IPS-NIHi11 (cell line): ENCODE measurements at places on chromosomes 2 and 18.

DNA sequence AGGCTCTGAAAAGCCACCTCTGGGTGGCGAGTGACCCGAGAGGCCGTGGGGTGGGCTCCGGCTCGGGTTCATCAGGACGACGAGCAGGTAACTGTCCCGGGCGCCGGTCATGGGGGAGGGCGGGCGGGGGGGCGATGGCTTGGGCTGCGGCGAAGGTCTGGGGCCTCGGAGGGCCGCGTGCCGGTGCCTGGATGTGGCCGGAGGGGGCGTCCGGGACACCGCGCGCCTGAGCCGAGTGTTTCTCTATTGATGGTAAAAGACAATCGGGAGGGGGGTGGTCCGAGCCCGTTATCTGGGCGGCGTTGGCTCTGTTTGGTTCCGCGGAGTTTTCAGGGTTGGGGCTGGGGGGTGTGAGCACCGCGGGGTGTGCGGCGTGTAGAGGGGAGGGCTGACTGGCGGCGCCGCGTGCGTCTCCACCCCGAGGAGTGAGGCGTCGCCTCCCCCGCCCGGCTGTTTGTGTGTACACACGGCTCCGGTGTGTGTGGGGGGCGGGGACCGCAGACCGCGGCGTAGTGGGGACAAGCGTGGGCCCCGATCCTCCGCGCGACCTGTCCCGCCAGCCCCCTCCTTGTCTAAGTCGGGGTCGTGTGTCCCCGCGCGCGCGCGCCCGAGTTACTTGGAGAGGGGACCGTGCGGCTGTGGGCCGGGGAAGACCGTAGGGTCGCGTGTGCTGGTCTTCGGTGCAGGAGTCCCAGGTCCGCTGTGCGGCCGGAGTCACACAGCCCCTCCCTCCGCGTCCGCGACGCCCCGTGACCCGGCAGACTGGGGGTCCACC is 1.6 kb downstream of the CTIF start:
- DNase-seq = peak; percentile 58

DNA sequence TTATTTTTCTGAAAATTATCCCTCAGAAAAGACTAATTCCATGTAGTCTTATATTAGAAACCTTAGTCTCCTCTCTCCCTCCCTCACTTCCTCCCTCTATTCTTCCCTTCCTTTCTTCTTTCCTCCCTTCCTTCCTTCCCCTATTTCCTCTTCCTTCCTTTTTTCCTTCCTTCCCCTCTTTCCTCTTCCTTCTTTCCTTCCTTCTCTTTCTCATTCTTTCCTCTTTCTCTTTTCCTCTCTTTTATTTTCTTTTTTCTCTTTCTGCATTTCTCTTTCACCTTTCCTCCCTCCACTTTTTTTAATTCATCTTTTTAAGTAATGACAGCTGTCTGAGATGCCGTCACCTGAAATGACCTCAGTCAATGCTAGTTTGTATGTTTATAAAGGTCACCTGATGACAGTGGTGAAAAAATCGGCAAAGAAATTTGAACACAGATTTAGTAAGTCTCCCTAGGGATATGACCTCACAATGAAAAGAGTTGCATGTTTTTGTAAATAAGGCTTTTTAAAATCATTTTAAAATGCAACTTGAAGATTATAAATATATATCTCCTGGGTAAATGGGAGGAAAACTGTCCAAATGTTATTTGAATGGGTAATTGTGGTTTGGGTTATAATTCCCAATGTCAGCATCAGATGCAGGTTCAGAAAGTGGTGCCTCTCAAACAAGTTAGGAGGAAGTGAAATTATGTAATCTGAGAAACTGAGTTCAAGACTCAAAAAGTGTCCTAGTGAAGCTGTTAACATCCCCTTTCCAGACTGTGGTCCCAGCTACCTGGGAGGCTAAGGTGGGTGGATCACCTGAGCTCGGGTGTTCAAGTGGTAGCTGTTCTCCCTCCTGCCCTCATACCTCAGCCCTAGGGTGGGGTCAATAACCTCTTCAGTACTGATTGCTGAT is 90.3 kb upstream of the ST3GAL5 start:
- DNase-seq = no peak

- peak; percentile 63 for DNase-seq
These were observed 42.5 kb downstream of the CPO start for GRCh38 chr2:206981739-206982340.

DNA sequence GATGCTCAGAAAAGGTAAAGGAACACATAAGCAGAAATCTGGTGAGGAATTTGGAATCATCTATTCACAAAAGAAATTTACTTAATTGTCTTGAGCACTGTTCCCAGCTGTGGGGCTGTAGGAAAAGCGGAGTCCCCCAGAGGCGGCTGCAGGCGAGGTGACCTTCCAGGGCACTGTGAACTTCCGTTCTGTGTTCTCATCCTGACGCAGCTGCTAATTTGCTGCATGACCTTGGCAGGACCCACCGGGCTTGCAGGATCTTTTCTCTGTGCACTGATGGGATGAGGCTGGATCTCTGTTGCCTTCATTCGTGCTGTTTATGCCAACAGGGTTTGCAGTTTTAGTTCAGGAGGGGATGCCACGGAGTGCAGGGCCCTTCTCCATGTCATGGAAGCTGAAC is 301.9 kb upstream of the MYT1L start:
- peak; percentile 4 for DNase-seq

DNA sequence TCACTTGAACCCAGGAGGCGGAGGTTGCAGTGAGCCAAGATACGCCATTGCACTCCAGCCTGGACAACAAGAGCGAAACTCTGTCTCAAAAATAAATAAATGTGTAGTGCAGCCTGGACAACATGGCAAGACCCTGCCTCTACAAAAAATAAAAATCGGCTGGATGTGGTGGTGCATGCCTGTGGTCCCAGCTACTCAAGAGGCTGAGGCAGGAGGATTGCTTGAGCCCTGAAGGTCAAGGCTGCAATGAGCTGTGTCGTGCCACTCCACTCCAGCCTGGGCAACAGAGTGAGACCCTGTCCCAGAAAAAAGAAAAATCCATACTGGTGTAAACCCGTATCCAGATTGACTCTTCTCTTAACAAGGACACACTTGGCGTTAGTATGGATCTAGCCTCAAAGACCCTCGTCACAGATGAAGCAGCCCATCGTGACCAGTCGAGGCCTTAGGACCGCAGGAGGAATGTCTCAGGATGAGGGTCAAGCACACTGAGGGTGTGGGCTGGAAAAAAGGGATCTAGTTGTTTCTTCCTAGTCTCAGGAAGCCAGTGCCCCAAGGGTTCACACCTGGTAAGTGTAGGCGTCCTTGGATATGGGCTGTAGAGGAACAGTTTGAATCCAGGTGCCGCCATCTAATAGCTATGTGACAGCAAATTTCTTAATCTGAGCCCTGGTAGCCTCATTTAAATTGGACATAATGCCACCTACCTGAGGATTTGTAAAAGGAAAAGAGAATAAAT is 4.0 kb upstream of the GPBAR1 start:
- DNase-seq = no peak

GRCh38 chr2:74522516-74522915 is 3.5 kb downstream of the DQX1 start:
- no peak for DNase-seq

DNA sequence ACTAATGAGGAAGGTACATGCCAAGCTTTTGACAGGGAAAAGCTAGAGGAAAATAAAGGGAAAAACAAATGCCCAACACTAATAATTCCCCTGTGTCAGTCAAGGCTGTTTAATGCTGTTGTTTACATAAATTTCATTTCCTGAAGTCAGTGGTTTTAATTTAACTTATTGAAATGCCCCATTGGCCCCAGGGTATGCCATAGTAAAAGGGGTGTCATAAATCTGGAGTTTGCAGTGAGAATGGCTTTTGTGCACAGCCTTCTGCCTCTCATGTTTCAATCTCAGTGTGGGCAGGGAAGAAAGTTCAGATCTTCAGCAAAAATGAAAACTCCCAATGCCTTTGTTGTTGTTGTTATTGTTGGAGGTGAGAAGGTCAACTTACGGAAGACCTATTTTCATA is 550.1 kb upstream of the DCC start:
- no peak for DNase-seq

- no peak for DNase-seq
These were observed 31.5 kb downstream of the MOB4 start for GRCh38 chr2:197547163-197547900.

DNA sequence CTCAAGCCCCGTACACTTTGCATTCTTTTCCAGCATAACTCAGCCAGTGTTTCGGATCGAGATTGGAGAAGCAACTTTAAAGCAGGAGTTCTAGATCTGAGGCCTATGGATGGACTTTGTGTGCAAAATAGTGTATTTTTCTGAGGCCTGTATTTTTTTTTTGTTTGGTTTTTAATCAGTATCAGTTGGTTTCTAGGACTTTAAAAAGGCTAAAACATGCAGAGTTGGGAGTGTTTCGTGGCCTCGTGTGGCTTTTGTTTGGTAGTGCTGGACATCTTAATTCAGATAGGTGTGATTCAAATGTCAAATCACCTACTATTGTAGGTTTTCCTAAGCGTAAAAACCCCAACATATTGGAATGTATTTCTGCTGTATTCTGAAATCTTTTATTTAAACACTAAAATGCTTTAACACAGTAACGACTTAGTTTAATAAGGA is 282 bp upstream of the PUS10 start:
- no peak for DNase-seq

DNA sequence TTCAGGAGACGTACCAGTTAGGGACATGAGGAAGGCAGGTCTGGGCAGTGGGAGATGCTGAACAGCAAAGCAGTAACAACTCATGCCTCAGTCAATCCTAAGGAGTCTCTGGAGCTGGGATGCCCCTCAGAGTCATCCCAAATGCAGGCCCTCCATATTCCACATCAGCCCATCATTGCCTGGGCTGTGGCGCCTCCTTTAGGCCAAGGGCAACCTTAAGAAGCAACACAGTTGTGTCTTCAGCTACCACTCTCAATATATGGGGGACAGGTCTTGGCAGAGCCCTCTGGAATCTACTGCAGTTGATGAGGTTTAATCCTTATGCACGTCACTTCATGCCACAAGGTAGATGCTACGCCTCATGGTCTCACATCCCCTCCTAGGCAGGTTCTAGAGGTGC is 682.0 kb upstream of the RAB6C start:
- peak; percentile 41 for DNase-seq

- DNase-seq = peak; percentile 93
These were observed 25.4 kb upstream of the SLC66A3 start for GRCh38 chr2:11129598-11130449.

GRCh38 chr2:67322353-67323001 is 74.7 kb upstream of the ETAA1 start:
- DNase-seq = peak; percentile 55

DNA sequence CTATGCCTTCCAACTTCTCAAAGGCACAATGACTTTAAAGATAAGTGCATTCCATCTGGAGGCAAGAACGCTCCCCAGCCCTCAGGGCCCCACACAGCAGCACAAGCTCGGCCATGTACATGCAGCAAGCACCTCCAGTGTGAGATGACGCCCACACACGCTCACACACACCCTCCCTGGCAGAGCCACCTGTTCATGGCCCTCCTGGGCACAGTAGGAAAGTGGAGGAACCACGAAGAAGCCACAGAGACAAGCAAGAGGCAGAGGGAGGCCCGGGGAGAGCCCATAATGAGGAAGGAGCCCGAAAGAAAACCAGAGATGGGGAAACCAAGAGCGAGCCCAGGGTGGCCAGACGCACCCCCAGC is 21.7 kb downstream of the BIN1 start:
- no peak for DNase-seq

GRCh38 chr2:147867050-147867449 is 22.2 kb downstream of the ACVR2A start:
- no peak for DNase-seq

DNA sequence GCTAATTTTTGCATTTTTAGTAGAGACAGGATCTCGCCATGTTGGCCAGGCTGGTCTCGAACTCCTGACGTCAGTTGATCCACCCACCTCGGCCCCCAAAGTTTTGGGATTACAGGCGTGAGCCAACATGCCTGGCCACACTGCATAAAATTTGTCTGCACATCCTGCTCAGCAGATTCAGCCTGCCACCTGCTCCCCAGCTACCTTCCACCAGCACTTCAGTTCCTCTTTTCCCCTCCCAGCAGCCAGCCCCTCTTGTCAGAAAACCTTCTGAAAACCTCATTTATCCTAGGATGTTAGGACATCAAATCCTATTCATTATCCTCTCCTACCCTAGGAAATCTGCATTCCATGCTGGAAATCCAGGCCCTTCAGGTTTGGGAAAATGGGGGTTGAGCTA is 99.4 kb upstream of the STPG4 start:
- no peak for DNase-seq

GRCh38 chr2:121297217-121297830 is 12.3 kb upstream of the TFCP2L1 start:
- peak; percentile 81 for DNase-seq

DNA sequence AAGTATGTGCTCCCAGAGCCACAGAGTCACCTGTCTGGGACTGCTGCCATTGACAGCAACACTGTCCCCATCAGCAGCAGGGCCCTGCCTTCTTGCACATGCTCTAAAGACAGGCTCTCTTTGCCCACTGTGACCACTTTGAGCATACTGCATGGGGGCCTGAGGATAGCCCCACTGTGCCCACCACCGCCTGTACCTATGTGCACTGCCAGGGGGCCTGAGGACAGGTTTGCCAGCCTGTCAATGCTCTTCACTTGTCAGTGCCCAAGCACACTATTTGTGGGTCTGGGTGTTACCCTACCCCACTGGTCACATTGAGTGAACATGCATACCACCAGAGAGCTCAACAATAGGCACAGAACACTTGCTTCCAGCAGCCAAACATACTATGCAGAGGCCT is 1137.0 kb upstream of the FANCL start:
- no peak for DNase-seq

DNA sequence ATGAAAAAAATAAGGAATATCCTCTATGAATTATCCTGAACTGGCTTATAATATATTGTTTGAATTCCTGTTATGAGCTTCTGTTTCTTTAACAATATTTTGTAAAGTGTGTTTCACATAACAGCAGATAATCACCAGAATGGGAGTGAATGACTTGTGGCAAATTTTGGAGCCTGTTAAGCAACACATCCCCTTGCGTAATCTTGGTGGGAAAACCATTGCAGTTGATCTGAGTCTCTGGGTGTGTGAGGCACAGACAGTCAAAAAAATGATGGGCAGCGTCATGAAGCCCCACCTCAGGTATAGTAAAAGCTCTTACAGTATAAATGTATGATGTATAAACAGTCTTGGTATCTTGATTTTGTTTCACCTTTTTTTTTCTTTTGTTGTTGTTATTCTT is 5.9 kb downstream of the GEN1 start:
- DNase-seq = no peak

DNA sequence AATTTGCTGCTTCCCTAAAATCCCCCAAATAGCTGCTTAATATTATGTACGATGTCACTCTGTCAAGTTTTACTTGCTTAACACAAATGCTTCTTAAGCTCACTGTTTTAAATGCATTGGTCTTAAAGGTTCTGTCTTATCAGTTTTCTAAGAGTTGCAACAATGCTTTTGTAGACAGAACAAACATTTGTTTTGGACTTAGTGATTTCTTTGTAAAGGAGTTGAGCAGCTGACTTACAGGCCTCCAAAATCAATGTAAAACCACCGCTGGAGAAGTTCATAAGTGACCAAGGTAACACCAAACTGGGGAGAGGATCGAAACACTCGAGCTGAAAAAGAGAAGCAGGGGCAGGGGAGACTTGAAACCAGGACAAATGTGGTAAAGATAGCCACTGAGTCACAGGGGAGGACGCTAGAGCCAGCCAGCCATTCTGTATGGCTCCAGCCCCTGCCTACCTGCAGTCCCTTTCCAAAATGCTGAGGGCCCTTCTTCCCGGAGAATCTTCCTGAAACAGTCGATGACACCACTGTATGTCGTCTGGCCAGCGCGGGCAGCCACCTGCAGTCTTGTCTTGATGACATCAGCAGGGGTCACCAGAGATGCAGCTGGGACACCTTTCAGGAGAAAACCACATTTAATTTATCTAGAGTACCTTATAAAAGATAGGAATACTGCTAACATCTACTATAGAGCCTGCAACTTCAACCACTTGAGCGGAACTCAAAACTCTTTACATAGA is 100.2 kb downstream of the DYNC1I2 start:
- no peak for DNase-seq
